ENCODE measurements at places on chromosomes 3 and 15.

DNA sequence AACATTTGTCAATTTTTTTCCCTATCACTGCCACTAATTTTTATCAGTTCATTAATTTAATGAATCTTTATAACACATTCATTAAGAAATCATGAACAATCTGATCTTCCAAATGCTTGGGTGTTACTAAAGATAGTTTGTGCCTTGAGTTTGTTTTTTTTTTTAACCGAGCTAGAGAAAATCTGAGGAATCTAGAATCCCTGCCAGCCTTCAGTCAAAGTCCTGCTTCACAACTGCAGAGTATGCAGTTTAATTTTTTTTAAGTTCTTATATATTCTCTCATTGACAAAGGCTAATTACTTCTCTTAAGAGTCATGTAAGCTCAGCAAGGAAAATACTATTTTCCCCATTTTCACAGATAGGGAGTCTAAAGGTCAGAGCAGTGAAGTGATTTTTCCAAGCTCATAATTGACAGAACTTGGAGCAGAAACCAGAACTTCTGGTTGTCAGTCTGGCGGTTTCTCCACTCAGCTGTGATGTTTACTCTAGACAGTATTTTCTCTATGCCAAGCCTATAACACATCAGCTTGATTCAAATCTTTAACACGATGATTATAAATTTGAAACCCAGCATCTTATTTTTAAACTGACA lies 55.7 kb downstream of the TNIK start:
- DNase-seq, result no peak

- no peak for DNase-seq
These were observed 35.4 kb downstream of the TPRA1 start for GRCh38 chr3:127555108-127555507.

DNA sequence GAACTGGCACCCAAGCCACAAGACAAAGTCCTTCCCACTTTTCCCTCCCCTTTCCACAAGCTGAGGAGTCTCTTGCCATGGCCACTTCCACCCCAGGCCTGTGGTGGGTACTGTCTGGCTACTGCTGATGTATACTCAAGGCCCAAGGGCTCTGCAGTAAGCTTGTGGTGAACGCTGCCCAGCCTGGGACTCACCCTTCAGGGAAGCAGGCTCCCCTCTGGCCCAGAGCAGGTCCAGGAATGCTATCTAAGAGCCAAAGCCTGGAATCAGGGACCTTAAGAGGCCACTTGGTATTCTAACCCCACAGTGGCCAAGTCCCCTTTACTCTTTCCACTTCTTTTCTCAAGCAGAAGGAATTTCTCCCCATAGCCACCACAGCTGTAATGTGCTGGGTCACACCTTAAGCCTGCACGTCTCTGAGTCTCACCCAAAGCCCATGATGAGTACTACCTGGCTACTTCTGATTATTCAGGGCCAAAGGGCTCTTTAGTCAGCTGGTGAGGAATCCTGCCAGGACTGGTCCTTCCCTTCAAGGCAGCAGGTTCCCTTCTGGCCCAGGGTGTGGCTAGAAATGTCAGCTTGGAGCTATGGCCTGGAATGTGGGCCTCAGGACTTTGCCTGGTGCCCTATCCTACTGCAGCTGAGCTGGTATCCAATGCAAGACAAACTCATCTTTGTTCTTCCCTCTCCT lies 4.0 kb downstream of the PATL2 start:
- no peak for DNase-seq

DNA sequence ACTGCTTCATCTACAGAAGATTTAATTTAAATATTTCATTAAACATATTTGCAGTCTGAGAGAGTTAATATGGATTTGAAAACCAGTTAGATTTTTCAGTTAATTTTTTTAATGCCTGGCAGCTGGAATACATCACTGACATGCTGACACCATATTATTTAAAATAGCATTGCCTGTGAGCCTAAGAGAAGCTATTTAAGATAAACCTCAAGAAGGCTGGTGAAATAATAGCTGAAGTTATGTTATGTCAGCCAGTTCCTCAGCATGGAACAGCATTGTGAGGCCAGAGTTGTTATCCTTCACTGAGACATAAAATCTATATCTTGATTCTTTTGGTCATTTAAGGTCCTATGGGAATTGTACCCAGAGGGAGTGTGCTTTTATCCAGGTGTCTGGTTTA lies 705.2 kb downstream of the NAALADL2 start:
- DNase-seq, result no peak

DNA sequence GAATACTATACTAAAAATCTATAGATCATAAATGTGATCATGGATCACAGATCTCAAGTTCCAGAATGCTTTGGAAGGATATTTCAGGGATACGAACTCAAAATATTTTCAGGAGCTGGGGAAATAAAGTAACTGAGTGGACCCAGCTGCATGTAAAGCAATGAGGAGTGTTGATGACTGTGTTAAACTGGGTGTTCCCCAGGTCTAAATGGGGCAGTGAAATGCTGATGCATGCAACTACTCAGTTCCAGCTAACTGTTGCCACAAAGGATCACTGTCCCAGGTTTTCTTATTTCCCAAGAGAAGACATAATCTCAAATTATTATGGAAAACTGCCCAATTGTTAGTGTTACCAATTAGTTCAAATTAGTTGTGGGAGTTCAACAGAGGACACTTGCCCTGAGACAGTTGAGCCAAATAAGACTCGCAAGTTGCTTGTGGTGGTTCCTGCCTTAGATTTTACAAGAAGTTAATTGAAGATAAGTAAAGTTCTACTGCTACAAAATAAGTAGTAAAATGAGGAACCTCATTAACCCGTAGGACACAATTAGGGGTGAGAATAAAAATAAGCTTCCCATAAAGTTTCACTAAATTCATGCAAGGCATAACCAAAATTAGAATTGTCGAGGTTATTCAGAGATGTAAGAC lies 66.3 kb upstream of the IL12A start:
- DNase-seq, result no peak

GRCh38 chr15:88983861-88984429 lies 70.8 kb upstream of the MFGE8 start:
- DNase-seq, result no peak

- DNase-seq, result no peak
These were observed 14.8 kb downstream of the MUC13 start for GRCh38 chr3:124919756-124920155.

- DNase-seq, result no peak
These were observed 55.2 kb upstream of the GCNT3 start for GRCh38 chr15:59556380-59556779.

DNA sequence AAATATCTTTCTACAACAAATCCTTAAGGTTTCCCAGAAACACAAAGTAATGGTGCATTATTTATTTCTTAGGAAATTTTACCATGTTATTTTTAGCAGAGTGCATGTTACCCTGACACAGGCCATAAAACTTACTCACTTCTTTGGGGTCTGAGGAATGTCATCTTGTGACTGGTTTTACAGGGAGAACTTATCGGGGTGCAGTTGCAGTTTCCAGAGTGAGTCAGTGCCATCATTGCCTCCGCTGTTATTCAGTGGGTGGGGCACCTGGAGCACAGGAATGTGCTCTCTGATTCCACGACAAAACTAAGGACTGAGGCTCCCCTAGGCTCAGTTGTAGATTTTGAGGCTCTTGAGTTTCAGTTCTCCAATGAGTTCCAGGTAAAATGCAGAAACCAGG lies 11.1 kb upstream of the GREM1 start:
- no peak for DNase-seq

GRCh38 chr3:111864821-111865656 lies 6.0 kb downstream of the PHLDB2 start:
- no peak for DNase-seq

DNA sequence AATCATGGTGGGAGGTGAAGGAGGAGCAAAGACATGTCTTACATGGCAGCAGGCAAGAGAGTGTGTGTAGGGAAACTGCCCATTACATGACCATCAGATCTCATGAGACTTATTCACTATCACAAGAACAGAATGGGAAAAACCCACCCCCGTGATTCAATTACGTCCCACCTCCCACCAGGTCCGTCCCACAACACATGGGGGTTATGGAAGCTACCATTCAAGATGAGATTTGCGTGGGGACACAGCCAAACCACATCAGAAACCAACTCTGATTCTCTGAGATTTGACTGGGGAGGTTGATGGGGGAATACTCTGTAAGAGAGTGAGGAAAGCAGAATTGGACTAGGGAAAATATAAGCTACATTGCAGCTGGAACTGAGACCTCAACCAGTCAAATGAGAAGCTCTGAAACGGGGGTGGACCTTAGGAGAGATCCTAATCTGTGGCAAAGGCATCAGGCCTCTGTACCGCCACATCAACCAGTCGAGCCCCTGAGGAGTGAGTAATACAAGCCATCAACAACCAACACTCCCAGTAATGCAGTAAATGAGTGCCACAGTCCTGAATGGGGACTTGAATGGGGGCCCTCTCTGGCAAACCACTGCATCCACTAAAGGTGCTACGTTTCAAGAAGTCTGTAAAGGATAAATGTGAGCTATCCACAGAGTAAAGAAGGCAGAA lies 207.9 kb upstream of the GADL1 start:
- DNase-seq, result no peak

- DNase-seq, result no peak
These were observed 71.9 kb downstream of the FILIP1L start for GRCh38 chr3:100042166-100042981.

GRCh38 chr3:65234499-65234898 lies 546.7 kb upstream of the ADAMTS9 start:
- DNase-seq, result no peak

DNA sequence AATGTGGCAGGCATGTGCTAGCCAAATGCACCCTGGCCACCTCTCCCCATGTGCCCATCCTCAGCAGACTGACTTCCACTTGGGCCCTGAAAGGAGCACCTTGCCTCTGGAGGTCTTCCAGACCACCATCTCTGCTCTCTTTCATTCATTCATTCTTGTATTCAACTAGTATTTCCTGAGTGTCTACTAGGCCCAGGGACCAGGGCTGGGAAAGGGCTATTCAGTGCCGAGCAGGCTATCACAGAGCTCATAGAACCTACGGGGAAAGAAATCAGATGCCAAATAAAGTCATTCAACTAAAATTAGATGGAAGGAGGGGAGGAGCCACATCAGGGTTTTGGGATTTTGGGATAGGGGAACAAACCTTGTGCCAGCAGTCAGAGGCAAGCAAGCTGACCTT lies 18.9 kb downstream of the PRR23A start:
- no peak for DNase-seq

- no peak for DNase-seq
These were observed 15.9 kb downstream of the PARL start for GRCh38 chr3:183868796-183869195.

DNA sequence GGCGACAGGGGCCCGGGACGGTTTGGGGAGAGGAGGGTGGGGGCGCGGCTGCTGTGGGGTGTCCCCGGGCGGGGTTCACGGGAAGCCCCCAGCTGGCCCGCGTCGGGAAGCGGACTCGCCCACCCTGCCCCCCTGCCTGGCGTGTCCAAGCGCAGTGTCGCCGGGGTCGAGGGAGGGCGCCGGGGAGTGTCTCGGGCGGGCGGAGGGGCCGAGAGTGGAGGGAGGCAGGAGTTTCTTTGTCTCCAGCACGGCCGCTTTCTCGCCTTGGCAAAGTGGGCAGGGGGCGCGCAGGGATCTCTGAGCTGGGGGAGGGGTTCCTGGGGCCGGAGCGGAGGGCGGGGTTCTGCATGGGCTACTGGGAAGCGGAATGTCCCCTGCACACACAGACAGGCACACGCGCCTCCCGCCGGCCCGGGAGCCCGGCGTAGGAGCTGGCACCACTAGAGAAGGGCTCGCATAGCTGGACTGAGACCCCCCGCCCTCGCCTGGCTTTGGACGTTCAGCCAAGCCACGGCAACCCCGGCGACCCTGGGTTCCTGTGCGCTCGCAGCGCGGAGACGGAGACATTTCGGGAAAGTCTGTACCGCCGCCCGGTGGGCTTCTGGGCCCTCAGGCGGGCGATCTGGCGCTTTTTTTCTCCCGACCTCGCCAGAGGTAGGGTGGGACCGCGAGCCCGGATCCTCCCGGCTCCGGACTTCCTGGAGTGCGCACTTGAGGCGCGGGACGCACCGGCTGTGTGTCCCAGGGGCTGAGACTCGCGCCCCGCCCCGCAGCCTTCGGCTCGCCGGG lies 822 bp downstream of the ST8SIA2 start:
- DNase-seq, result peak; percentile 22

DNA sequence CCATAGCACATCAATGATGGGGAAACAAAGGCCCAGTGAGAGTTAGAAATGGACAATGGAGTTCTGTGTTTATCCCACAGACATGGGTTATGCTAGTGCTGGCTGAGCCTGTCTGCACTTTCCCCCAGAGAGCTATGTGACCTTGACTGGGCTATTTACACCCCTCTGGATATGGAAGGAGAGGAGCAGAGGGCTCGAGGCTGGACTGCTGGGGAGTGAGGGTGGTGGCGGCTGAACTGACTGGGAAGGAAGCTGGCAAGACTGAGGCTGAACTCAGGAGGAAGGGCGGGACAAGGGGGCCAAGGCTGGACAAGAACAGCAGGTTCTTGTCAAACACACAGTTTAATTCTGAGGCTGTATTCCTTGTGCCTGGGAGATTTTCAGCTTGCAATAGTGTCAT lies 10.8 kb upstream of the INSYN1 start:
- DNase-seq, result no peak

DNA sequence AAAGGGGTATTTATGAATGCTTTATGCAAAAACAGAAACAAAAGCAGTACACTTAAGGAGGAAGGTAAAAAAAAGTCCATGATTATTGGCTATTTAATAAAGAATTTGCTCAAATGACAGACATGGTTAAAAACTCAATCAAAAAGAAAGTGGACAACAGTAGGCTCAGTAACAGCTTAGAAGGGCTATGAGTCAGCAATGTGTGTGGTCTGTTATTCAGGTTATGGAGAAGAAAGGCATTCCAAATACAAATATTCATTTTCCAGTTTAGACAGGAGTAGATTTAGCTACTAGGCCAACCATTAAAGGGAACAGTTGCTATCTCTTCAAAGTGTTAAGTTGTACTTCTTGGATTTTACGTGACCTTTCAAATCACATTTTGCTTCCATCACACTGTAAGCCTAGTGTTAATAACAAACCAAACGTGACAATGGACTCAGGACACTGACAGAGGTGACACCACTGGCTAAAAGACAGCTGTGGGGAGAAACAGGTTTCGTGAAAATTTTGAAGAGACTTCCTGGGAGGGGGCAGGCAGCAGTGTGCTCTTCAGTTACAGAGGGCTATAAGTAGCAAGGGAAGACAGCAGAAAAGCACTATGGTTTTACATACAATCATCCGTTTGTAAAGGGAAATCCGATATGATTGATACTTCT lies 41.7 kb upstream of the MYO5C start:
- DNase-seq, result no peak

- DNase-seq, result peak; percentile 19
These were observed 8.4 kb downstream of the SNX4 start for GRCh38 chr3:125511420-125512118.

- peak; percentile 84 for DNase-seq
These were observed 106.5 kb downstream of the TPRA1 start for GRCh38 chr3:127483902-127484591.

GRCh38 chr3:9507586-9508578 lies 45.7 kb downstream of the LHFPL4 start:
- no peak for DNase-seq

DNA sequence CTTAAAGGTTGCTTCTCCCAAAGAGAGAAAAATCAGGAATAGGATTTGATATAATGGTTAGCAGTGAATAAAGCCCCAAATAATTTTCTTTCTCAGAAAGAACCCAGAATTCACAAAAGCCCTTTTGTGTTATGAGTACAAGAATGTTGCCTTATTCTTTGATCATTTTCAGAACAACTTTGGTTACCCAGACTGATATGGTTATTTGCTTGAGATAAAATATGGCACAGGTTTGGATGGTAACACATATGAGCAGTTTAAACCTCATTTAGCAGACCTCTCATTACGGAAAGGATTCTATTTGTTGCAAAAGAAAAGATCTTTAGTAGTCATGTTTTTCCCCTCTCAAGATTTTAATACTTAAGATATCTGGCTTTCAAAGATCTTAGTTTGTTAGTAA lies 104.8 kb upstream of the MEX3B start:
- DNase-seq, result no peak

All from GM13976 (cell line).